Common myeloid progenitor, CD34-positive (primary cell): ENCODE measurements at places on chromosomes 13 and 19.

DNA sequence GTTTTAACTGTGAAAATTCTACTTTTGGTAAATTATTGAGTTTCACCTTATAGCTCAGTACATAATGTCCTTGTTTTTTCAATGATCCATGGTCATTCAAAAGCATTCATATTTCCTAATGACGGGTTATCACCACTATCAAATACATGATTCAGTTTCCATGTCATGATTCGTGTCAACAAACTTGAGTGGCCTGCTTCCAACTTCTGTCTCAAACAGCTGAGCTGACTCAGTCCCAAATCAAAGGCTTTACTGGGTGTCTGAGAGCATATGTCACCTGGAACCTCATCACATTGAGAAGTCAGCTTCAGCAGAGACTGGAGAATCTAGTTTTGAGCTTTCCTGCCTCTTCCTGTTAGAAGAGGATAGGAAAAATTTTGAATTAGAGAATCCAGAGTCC is 40.3 kb upstream of the SGCG start:
- DNase-seq = no peak

GRCh38 chr19:5899728-5900526 is 3.7 kb downstream of the NDUFA11 start:
- DNase-seq = no peak

- DNase-seq = no peak
Measured at GRCh38 chr13:22967669-22968068, 213.1 kb upstream of the SGCG start.

GRCh38 chr13:51036418-51036817 is 74.7 kb downstream of the C13orf42 start:
- no peak for DNase-seq

- DNase-seq = no peak
Measured at GRCh38 chr13:51727634-51728274, 76.2 kb downstream of the DHRS12 start.

- no peak for DNase-seq
Measured at GRCh38 chr19:17081672-17082630, 6.4 kb downstream of the MYO9B start.

GRCh38 chr19:45508861-45509691 is 1.8 kb downstream of the VASP start:
- peak; percentile 62 for DNase-seq

DNA sequence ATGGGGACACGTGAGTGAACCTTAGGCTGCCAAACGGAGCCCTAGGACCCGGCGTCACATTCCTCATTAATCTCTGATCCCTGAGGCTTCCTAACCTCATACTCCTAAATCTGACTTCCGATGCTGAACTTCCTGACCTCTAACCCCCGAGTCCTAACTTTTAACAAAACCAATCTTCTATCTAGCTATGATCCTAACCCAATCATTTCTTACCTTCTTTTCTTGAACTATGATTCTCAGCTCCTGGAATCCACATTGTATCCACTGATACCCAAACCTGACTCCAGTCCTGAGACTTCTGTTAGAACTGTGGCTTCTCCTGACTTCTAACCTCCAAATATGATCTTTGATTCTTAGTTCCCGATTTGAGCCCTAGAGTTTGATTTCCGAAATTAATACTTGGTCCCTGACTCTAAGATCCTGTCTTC is 447 bp downstream of the NFKBIB start:
- DNase-seq = no peak

DNA sequence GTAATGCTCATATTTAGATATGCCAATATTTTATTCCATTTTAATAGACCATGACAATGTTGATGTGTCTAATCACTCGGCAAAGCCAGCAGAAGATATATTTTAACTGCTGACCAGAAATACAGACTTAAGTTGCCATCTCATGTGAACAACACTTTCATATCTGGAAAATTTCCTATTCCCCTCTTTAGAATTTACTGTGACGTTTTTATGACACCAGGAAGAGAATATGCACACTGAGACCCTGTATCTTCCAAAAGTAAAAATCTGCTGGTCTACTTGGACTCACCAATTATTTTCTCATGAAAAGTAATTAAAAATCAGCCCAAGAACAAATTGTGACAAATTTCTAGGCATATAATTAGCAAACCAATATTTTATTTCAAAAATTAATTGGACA is 2.1 kb downstream of the PROSER1 start:
- no peak for DNase-seq

DNA sequence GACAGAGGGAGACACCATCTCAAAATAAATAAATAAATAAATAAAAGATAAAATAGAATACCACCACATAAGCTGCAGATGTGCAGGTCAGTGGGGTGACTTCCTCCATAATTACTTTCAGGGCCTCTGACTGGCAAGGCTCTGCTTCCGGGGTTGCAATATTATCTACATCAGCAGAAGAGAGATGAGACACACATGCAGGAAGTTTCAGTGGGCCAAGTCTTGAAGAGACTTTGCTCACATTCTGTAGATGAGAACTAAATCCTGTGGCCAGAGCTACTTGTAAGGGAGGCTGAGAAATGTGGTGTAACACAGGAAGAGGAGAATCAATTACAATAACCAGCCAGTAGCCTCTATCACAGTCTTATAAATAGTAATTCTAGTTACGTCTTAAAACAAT is 89.9 kb upstream of the MAB21L1 start:
- DNase-seq = peak; percentile 7

DNA sequence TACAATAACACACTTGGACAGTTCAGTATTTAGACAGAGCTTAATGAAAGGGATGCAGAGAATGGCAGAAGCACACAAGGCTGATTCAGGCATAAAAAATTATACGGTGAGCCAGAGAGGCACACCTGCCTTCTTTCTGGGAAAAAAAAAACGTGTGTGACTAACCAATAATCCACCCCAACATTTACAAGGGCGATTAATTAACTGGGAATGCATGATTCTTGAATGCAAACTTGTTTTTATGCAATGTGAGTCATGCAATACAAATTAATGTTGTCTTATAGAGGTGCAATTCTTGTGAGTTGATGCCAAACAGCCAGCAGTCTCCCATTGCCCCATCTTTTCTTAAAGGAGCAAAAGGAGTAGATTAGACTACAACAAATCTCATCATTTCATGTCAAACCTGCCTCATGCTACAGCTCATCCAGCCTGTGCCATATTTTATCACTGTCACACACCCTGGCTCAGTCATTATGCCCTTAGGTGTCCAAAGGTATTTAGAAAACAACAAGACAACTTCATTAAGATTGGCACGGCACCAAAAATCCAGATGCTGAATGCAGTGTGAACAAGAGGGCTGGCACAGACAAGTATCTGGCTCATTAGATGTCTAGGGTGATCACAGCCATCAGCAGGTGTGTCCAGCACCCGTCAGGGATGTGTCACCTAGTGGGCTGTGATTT is 721.1 kb downstream of the EFNB2 start:
- no peak for DNase-seq

DNA sequence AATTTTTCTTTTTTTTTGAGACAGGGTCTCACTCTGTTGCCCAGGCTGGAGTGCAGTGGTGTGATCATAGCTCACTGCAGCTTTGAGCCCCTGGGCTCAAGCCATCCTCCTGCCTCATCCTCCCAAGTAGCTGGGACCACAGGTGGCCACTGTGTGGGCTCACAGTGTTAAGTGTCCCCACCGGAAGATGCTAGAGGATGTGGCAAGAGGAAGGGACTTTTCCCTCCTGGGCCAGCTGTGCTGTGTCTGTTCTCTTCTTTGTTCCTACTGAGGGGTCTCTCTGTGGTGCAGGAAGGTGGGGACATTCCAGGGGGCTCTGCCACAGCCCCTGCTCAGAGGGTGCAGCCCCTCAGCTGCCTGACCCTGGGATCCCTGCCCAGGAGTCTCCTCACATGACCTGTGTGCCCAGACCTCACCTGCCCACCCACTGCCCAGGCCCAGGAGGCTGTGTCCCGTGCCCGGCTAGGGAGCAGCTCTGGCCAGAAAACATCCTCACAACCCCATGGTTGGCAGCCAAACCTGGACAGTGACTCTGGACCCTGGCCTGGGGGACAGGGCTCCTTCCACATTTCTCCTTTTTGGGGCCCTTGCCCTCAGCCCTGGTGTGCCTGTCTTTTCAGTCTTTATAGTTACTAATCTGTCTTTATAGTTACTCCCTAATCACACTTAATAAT is 14.4 kb upstream of the ANKRD10 start:
- DNase-seq = no peak

DNA sequence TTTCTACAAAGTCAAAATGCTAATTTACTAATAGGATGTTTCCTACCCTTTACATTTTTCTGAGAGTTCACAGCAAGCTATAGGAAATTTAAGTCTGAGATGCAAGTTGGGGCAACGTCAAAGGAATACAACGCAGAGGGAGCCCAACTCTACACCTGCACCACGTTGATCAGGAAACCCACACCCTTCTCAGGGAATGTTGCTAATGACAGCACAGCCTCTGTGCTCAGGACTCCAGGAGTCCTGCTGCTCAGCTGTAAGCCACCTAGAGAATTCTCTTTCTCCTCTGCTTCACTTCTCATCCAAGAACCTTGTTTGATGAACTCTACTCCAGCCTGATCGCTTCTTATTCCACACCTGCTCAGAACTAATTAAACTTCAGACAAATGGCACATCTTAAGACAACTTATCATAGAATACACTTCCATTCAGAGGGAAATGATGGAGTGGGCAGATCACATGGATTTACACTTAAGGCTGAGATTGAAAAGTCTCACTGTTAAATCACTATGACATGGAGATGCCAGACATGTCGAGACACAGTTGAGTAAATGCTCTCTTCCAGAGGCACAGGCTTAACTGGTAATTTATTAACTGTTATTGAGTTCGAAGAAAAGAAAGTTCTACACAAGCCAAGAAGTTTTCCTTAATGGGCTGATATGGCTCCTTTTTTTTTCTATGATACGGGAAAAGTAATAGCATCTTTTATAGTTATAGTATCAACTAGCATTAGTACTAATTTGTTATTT is 811.6 kb upstream of the ARGLU1 start:
- DNase-seq = no peak

DNA sequence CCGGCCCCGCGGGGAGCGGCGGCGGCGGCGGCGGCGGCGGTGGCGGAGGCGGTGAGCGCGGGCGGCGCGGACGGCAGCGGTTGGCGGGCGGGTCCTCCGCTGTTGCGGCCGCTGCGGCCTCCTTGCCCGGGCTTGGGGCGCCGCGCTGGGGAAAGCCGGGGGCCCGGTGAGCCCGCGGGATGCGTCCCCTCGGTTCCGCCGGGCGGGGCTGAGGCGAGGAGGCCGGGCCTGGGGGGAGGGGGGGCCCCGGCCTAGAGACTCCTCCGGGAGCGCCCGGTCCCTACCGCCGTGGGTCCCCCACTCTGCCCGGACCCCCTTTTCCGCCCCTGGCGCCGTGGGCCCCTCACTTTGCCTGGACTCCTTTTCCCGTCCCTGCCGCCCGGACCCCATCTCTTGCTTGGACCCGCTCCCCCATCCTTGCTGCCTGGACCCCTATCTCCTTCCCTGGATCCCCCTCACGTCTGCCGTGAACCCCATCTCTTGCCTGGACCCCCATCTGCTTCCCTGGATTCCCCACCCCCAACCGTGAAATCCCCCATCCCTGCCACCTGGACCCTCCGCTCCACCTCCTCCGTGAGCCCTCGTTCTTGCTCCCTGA is 28.6 kb upstream of the NDUFS7 start:
- no peak for DNase-seq

- DNase-seq = no peak
Measured at GRCh38 chr13:93377196-93377595, 150.6 kb downstream of the GPC6 start.

DNA sequence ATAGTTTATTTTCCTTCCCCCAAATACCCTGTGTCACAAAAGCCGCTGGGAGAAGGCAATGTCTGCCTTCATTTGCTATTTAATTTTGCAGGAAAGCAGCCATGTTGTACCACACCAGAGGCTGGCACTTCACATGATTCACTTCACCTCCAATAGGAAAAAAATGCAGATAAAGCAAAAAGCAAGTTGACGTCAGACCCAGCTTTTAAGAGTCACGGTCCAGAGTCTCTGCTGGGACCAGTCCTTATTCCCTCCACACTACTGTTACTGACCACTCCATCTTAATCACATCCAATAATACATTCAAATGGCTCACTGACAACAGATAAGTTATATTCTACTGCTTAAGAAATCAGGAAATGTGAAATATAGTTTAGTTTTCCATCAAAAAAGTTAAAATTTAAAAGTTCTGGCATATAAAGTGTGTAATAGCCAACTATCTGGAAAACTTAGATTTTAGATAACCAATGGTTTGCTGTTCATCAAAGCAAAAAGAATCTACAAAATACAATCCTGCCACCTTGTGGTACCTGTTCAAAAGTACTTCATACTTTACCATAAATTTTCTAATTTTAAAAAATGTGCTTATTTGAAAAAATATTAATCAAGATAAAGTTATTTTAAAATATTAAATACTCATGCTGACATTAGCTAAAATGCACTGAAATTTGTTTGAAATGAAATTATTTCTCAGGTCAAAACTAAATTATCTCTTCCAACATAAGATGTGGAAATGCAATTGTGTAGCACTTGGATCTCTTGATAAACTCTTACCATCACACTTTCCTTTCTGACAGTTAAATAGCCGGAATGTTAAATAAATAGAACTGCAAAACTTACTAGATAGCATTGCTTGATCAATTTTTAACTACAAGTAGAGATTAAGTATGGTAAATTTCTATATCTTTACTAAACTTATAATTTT is 97.3 kb downstream of the SERP2 start:
- peak; percentile 60 for DNase-seq
